Mesothelial cell of epicardium (in vitro differentiated cells): ENCODE measurements at places on chromosomes 5 and 9.

GRCh38 chr9:123326662-123327093, 29.3 kb upstream of the CRB2 start:
- no peak for DNase-seq

DNA sequence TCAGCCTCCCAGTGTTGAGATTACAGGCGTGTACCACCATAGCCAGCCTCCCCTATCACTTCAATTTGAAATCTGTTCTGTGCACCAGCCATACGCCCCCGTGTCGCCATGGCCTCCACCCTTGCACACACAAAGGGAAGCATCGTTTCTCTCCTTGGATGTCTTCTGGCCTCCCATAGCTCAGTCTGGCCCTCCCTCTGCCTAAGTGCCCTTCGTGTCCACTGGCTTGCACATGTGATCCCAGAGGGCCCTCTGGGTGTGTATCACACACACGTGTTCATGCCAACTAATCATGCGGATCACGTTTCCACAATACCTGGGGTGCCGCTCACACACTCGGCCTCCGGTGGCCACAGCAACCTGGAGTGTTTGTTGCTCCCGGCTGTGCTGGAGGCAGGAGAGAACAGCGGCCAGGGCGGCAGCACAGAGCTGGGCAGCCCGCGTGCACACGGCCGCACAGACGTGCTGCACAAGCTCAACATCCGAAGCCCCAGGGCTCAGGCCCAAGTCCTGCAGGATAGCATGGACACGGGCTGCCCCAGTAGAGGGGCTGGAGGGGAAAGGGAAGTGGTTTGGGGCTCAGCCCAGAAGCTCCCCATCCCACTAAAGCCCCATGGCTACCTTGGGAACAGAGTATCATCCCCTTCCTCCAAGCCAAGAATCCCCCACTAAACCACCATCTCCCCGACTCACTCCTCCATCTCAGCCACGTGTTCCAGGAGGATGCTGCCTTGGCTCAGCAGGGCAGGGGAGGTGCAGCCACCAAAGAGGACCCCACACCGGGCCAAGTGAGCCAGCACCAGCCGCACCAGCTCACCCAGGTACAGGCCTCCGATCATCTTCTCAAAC, 10.9 kb downstream of the HK3 start:
- DNase-seq: no peak

DNA sequence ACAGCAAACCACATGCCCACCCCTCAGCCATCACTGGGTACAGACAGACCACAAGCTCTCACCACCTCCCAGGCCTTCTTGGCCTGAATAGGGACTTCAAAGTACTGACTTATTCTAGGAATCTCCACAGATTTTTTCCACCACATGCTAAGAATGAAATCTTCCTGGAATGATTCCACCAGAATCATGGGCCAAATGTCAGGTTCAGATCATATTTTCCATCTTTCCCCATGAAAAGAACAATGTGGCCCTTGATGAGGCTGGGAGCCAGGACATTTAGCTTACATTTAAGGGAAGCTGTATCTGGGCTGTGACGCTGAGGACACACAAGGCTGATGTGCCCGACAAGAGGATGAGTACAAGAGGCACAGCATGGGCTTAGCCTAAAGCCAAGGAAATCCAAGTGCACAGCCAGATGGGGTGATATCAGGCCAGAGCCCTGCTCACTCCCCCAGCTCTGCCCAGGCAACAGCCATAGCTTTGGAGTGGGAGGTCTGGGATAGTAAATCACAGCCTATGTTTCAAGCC, 28.1 kb downstream of the ACSL6 start:
- no peak for DNase-seq

GRCh38 chr5:112663146-112663545, 74.5 kb upstream of the APC start:
- no peak for DNase-seq

DNA sequence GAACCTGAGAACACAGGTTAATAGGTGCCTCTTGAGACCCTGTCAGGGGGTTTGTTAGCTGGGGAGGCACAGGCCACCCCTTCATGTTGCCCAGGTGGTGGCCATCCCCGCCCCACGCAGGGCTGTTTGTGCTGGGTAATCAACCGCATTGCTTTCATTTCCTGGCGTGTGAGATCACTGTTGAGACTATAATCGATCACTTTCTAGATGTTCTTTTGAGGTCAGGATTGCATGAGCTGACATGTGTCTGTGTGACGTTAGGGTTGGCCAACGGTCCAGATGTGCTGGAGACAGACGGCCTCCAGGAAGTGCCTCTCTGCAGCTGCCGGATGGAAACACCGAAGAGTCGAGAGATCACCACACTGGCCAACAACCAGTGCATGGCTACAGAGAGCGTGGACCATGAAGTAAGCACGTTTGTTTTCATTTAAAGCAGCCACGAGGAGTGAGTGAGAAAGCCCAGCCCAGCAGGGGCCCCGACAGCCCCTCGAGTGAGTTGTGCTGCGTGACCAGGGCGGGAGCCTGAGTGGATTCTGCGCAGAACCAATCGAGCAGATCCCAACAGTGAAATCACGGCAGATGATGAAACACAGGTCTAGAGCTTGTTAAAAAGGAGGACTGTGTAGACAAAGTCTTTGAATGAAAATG, 115.0 kb upstream of the CACNA1B start:
- DNase-seq: no peak

DNA sequence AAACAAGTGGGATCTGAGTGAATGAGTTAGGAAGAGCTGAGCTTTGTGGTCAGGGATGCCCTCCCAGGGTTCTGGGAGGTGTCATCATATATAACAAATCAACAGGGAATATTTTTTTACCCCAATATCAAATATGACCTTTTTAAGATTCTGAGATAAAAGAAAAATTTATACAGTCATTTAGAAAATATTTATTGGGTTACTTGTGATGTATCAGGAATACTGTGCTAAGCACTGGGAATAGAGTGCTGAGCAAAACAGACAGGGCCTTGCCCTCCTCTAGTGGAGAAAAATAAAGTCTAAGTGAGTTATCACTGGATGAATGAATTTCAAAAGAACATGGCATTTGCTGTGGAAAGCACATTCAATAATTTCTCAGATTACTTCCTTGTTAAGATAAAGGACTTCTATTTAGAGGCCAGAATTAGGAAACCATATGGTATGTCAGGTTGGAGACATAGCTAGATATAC, 102.9 kb downstream of the BOD1 start:
- no peak for DNase-seq

DNA sequence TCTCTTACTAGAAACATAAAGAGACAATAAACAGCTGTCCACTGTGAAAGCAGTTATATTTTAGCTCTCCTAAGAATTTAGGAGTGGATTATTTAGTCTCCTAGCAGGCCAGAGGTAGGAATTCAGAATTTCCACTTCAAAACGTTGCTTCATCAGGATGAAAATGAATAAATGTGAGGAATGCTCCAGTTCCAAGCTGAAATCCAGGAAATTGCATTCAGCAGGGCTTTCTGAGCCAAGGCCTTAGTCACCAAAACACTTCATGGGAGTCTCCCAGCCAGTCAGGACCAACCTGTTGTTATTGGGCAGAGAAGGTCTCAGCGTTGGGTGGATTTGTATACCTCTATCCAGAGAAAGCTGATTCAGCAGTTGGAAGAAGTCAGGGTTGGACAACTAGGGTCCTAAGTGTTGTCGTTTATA, 1040.3 kb downstream of the TLE1 start:
- no peak for DNase-seq

GRCh38 chr5:65668696-65669095, 43.9 kb downstream of the SHLD3 start:
- no peak for DNase-seq

GRCh38 chr9:107170801-107171200, 112.3 kb upstream of the RAD23B start:
- DNase-seq: no peak

GRCh38 chr5:75439276-75439675, 72.2 kb downstream of the CERT1 start:
- no peak for DNase-seq

DNA sequence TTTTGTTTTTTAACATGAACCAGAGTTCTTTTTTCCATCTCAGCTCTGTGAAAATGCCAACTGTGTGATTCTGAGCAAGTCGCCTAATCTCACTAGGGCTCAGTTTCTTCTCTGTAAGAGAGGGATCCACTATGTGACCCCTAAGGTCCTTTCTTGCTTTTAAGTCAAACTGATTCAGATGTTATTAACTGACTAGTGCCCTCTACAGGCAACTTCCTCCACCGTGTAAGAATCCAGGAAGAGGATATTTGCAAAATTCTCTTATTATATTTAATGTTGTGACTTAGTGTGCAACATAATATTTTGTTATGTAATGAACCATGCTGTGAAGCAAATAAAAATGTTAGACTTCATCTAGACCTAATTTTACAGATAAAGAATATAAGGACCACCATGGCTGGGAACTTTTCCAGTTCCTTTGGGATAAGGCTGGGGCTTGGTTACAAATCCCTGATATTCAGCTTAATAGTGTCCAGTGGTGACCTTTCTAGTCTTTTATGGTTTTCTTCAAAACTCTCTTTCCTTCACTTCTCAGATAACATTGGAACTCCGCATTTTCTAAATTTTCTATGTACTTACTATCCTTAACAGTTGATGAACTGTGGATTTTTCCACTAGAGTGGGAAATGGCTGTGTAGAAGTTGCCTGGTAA, 244.7 kb downstream of the PIK3R1 start:
- DNase-seq: no peak

DNA sequence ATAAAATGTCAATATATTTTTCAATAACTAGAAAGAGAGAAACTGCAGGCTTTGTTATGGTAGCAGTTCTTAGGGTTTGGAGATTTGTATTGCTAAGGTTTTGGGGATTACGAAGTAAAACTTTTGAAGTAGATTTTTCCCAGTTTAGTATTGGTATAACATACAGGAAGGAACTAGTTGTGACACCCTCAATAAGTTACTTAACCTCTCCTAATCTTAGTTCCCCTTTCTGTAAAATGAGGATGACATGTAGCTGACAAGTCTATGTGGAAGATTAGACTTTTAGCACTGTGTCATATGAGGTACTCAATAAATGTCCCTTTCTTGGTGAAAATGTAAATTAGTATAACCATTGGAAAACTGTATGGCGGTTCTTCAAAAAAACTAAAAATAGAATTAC, 73.4 kb upstream of the ATG10 start:
- no peak for DNase-seq

DNA sequence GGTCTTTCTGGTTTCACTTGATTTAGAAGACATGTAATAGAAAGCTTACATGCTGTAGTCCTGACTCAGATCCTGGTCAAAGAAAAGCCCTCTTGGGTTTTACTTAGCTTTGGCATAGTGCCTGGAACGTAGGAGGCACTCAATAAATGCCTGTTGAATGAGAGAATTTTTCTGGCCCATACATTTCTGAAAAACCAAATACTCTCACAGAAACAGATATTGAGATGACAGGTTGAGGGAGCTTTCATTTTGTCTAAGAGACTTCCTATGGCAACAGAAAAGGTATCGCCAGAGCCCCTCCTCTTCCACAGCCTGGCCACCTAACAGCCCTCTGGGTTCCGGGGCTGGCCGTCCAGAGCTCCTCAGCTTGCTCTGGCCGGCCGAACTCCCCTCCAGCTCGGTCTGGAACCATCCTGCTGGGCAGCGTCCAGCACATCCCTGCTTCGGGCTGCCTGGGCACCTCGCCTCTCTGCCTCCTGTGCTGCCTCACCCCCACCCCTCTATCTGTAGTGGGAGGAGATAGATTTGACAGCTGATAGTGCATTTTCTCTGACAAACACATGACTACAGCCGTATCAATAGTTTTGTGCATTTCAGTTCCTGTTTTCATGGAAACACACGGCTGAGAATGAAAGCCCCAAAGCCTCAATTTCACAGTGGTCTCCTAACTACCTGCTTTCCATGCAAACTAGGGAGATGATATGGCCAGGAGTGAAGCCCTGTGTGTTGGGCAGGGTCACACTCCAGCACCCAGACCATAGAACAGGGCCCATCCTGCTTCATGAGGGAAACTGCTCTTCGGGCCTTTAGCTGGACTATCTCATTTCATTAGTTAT, 1.1 kb downstream of the IL4 start:
- DNase-seq: no peak

- DNase-seq: no peak
These were observed 22.7 kb upstream of the RXRA start for GRCh38 chr9:134303601-134304000.

DNA sequence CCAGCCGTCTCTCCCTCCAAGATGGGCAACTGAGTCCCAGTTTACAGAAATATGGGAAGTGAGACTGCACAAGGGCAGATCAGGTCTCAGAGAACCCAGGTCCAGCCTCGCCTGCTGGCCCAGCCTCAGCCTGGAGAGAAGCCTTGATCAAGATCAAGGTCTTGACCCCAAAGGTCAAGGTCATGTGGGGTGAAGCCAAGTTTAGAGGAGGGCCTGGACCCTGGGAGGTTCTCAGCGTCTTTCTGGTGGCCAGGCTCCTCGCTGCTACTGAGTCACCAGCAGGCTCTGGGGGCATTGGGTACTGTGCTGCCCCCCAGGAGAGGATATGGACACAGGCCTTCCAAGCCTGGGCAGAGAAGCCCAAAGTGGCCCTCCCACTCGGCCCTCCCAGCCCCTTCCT, 8.8 kb downstream of the IPPK start:
- no peak for DNase-seq

DNA sequence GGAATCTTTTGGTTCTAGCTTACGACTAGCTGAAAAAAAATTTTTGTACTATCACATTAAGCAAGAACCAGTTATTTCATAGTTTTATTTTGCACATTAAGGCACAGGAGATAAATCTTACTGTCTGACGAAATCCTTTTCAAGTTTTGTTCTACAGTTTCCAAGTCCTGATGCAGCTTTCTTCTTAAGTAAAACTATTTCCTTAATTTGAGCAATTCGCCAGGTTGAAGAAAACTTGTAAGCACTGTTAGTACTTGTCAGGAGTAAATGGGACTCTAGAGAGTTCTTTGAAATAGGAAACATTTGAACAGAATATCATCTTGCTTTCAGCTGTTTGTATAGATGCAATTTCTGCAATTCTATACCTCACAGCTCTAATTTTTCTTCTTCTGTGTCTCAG, 318.8 kb upstream of the ELAVL2 start:
- DNase-seq: no peak

GRCh38 chr9:100679834-100680233, 102.0 kb downstream of the CAVIN4 start:
- DNase-seq: no peak

GRCh38 chr9:23672151-23672550, 153.9 kb downstream of the ELAVL2 start:
- DNase-seq: no peak

DNA sequence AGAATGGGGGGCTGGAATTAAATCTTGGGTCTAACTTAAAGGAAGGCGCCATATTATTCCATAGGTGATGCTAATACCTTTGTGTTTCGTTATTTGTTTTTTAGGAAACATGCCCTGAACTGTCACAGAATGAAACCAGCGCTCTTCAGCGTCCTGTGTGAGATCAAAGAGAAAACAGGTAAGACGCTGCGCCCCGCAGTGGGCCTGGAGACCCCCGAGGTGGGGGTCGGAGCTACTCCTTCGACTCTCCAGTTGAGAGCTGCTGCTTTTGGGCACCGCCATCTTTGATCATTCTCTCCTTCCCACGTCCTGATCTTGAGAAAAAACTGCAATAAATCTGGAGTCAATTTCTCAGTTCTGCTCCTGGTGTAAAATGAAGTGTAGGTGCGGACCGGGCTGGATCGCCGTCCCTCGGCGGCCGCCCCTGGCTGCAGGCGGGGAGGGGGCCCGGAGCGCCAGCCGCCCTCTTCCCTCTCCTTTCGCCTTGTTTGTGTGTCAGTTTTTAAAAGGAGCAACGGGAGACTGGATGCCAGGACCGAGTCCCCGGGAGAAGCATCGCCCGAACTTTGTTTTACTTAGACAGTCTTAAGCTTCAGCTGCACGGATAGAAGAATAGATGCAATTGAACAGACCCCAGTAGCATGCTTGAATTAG, 1.4 kb downstream of the PBX3 start:
- DNase-seq: no peak
